Nucleus accumbens (tissue), 56 donors: ENCODE measurements at places on chromosomes 2 and 18.

- no peak for DNase-seq
Measured at GRCh38 chr2:138794724-138795123, 14.5 kb upstream of the NXPH2 start.

GRCh38 chr2:105518897-105519296, 120.0 kb upstream of the FHL2 start:
- no peak for DNase-seq

DNA sequence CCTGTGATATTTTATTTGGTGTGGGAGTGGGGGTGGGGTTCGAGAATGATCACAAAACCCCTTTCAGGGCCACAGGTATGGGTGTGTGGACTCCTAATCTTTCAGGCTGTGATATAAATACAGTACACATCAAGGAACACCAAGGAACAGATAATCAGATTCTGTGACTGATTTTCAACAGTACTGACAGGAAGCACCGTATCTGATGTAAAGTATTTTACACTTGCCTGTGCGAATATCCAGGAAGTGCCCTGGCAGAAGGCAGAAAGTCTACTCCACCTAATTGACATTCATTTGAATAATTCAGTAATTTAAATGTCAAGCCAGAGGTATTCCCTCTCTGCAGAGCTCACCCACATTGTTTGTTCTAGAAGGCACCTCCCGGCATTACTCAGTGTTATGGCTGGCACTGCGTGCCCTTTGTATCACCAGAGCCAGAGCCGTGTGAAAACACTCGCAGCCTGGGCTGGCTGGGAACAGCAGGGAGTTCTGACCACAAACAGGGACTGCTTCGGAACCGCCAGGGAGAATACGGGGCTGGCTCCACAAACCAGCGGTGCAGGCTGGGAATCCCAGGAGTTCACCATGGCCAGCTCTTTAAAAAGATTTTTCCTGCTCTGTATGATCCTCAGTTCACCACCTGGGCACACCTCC, 91.8 kb downstream of the ACVR1 start:
- DNase-seq = no peak

GRCh38 chr2:241514986-241515737, 6.8 kb upstream of the STK25 start:
- no peak for DNase-seq

- no peak for DNase-seq
Measured at GRCh38 chr2:64631771-64632170, 21.9 kb downstream of the SERTAD2 start.

GRCh38 chr2:203814661-203815540, 52.7 kb upstream of the CTLA4 start:
- no peak for DNase-seq

DNA sequence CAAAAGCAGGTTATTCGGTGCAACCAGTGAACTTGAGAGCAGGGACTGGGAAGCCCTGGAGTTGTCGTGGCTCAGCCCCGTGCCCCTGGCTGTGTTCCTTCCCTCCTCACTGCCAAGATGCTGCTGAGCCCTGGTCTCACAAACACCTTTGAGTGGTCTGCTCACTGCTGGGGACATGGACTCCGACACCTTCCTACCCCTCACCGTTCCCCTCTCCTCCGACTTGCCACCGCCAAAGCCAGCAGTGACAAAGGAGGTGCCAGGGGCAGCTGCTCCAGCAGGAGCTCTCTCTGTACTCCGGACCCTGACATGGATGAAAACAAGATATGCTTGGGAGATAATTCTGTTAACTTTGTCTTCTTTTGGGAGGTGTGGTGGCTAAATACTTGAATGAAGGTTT, 17.9 kb downstream of the LRRFIP1 start:
- no peak for DNase-seq
